Fibroblast of upper back skin (primary cell): ENCODE measurements at places on chromosomes 3 and 15.

GRCh38 chr3:176587089-176587488 lies 610.2 kb downstream of the TBL1XR1 start:
- no peak for DNase-seq

DNA sequence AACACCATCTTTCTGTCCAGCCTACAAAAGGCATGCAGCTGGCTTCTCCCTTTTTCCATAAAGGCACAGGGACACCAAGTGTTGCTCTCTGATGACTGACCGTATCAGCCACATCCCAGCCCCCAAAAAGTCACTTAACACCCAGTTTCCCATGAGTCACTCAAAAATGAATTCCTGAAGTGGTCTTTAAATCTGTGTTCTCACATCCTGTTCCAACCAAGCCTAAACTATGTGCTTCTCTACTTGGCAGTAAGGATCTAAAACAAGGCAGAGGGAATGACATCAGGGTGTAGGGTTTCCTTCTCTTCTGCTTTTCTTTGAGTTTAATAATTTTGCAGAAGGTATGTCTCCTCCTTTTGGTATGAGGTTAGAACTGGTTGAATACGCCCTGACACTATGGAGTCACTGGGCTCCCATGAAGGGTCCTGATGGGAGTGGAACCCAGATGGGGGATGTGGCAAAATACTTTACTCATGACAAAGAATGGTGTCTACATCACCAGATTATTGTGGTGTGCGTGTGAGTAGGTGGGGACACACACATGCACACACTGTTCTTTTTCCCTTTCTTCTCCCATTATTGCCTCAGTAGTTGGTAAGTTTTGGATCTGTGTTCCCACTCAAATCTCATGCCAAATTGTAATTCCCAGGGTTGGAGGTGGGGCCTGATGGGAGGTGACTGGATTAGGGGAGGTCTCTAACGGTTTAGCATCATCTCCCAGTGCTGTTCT lies 35.6 kb upstream of the CCK start:
- peak; percentile 2 for DNase-seq

- no peak for DNase-seq
These were observed 98.3 kb upstream of the ALDH1A3 start for GRCh38 chr15:100781061-100781960.

DNA sequence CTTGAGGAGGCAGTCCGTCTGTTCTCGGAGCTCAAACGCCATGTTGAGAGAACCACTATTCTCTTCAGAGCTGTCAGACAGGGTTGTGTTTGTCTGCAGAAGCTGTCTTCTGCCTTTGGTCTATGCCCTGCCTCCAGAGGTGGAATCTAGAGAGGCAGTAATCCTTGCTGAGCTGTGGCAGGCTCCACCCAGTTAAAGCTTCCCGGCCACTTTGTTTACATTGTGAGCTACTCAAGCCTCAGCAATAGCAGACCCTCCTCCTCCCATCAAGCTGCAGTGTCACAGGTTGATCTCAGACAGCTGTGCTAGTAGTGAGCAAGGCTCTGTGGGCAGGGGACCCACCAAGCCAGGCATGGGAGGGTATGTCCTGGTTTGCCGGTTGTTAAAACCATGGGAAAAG lies 8.9 kb downstream of the OR5AC2 start:
- no peak for DNase-seq
